ENCODE measurements at places on chromosomes 5 and 9.
A peak's percentile ranks its signal among the peaks of the same experiment; 100 is the strongest.

GRCh38 chr5:171888051-171888481 lies 102.4 kb downstream of the SMIM23 start:
- no peak for DNase-seq

DNA sequence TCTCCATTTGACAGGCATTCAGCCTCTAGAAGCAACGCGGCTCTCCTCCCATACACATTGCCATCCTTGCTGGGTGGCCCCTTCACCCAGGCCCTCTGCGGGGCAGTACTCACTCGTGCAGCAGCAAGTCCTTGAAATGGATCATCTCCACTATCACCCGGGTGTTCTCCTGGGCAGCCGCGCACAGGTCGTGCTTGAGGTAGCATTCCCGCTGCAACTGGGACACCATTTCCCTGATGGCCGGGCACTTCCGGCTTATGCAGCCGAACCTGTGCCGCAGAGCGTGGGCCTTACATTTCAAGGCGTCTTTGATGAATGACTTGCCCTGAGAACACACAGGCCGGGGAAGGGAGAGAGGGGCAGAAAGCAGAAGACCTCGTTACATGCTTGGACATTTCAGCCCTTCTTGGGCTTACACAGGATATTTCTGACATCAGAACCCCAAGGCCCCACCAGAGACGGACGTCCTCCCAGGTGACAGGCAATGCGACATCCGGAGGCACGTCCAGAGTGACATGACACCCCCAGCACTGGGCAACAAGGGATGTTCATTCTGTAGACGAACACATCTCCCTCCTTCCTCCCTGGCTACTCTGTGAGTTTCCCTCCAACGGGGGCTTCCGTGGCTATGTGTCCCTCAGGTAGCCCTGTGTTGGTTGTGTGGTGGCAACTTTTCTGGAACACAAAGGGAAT lies 5.0 kb downstream of the STC2 start:
- no peak for DNase-seq

DNA sequence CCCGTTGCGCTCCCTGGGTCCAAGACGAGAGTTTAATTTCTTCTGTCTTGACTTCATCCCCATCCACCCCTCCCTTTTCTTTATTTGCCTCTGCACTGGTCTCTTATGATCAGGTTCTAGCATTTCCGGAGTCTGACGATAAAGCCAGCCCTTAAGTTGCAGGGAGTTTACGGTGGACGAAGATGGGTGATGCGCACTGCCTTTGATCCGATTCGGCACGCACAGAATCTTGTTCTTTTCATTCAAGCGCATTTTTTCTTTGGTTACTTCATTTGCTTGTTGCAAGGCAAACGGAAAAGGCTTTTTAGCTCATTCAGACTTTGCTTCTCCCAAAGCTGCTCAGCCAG lies 488 bp upstream of the MCTP1 start:
- DNase-seq, result no peak

GRCh38 chr5:73214306-73214705 lies 41.3 kb downstream of the TMEM174 start:
- no peak for DNase-seq

DNA sequence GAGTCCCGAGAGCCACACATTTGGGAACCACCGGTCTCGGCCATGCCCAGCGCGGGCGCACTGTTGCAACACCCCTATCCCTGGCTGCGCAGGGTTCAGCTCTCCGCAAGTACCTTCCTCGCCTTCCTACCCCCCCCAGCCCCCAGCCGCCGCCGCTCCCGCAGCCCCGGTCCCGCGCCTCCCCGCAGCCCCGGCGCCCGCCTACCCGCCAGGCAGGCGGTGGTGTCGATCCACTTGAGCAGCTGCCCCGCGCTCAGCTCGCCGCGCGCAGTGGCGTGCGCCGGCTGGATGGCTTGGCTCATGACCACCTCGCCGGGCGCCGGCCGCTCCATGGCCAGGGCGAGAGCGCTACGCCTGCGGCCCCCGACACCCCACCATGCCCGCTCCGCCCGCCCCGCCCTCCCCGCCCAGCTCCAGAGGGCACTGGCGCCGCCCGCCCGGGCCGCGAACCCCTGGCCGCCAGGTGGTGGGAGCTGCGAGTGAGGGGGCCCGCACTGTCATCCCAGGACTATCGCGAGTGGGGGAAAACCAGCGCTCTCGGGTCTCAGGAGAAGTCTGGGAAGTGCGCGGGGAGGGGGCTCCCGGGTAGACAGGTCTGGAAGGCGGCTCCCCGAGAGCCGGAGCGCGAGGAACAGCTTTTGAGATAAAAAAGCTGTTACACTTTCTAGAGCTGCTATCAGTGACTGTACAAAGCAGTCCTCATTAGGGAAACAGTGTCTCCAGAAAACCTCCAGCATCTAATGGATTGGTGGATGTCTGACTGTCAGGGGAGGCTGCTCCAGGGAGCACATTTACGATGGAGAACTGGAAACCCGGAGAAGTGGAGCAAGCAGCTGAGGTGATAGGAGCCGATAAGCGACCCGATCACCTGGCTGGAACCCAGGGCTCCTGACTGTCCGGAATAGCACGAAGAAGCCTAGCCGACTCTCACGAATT lies at the start of gene ACOT12:
Gene ACOT12, minus strand, starts transcription at position 352 of the 936 bp plus-strand sequence. Its CDS starts 20 bp downstream, at position 332.
- peak; percentile 34 for DNase-seq

- no peak for DNase-seq
Measured at GRCh38 chr9:128026773-128027541, 40.2 kb downstream of the NAIF1 start.

- DNase-seq, result no peak
Measured at GRCh38 chr5:87127426-87127825, 140.3 kb upstream of the RASA1 start.

- DNase-seq, result no peak
Measured at GRCh38 chr5:6393596-6394194, 15.3 kb upstream of the MED10 start.

DNA sequence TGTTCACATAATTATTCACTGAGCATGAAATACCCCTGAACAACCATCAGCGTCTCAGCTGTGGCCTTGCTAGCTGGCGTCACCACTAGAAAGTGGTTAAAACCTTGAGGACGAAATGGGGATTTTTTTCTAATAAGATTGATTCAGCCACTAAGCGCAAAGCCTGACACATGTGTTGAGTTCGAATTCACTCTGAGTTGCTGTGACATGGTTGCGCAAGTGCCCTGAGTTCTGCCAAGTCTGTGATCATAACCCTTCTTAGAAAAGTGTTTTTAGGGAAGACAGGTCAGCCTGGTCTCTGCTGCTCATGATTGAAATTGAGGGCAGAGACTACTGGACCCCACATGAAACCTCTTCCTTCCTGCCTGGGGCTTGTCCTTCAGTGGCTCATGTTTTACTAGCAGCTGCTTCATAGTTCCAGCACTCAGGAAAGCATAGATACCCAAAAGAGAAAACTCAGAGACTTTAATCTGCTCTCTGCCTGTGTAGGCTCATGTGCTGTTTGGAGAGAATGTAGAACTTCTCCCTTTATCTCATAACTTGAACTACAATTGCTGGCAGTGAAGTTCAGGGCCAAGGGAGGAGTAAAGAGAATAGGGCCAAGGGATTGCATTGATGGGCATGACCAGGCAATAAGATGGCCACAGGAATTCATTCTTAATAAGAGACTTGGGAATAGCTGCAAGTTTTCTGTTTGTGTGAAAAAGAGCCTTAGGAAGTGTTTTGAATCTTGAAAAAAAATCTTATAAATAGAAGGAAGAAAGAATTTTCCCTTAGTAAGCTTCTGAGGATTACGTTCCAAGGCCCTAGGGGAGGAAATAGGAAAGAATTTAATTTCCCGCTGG lies 66.8 kb upstream of the CXCL14 start:
- no peak for DNase-seq

- no peak for DNase-seq
Measured at GRCh38 chr9:121246821-121247561, 21.0 kb upstream of the GSN start.

DNA sequence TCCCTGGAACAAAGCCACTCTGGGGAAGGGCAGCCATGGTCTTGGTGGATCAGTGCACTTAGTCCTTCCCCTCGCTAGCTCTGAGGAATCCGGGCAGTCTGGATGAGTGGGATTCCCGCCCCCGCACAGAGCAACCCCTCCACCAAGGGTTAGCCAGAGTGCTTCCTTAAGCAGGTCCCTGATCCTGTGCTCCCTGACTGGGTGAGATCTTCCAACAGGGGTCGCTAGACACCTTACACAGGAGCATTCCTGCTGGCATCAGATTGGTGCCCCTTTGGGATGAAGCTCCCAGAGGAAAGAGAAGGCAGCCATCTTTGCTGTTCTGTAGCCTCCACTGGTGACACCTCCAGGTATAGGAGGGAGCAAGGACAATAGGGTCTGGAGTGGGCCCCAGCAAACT lies 228.8 kb downstream of the AP3B1 start:
- no peak for DNase-seq

GRCh38 chr9:130359819-130360218 lies 84.9 kb upstream of the ASS1 start:
- DNase-seq, result no peak

DNA sequence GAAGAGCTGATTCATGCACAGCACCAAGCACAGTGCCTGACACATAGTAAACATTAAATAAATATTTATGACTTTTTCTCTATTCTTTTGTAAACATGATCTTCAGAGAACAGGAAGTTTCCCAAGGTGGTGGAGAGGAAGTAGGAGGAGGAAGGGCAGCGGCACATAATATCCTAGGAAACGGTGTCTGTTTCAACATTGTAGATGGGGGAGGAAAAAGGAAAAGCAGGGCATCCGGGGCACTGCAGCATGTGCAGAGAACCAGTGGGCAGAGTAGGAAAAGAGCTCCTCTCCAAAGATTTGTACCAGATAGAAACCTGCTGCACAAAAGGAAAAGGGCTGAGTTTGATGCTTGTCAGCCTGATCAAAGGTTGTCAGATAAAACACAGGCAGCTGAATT lies 421.7 kb upstream of the ZNF462 start:
- DNase-seq, result no peak

- no peak for DNase-seq
Measured at GRCh38 chr9:130117816-130118632, 54.2 kb upstream of the NCS1 start.

DNA sequence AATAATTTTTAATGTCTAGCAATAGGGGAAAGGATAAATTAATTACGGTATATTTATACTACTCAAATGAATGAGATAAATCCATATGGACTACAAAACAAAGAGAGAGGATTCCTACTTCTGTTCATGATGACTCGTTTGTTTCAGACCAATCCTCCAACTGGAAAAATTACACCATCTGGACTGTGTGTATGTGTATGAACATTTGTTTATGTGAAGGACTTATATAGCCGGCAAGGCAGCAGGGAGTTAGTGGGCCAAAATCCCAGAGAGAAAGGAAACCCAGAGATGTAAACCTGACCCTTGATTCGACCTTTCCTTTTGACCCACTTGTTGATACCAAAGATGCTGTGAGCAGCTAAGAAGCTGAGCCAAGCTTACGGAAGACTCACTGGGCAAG lies 20.1 kb downstream of the PDE6A start:
- no peak for DNase-seq

- no peak for DNase-seq
Measured at GRCh38 chr5:89847743-89848142, 561.8 kb downstream of the CETN3 start.

DNA sequence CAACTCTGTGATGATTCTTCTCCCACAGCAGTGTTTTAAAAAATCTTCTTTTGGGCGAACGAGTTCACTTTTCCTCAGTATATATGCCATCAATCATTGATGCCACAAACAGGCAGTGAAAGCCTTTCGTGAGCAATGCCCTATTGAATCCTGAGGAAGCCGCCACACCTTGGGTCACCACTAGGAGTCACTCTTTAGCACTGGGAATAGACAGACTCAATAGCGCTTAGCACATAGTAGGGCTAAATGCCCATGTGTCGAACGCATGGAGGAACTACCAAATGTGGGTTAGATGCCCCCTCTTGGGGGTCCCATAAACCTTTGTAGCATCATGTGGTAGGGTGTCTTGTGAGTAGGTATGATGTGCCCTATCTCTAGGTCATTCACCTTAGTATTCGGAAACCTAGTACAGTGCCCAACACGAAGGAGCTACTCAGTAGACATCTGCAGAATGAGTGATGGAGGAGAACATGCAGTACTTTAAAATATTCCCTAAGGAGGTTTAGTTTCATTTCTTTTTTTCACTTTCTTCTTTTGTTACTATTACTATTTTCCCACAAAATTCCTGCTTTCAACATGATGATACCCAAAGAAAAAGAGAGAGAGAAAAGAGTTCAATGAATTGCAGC lies 603.7 kb downstream of the BNC2 start:
- no peak for DNase-seq

DNA sequence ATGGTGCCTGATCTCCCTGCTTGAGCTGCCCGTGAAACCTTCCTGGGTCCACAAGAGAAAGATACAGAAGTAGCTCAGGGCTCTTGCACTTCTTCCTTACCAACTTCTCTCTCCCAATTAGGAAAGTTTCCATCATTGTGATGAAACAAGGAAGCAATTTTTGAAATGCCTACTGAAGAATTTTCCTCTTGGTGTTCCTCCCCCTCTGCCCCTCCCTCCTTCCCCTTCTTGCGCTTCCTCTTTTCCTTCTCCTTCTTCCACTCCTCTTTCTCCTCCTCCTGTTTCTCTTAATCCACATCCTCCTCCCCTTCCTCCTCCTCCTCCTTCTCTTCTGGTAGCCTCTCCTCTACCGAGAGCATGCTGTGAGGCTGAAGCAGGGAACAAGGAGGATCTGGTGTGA lies 36.3 kb upstream of the OTULINL start:
- no peak for DNase-seq

DNA sequence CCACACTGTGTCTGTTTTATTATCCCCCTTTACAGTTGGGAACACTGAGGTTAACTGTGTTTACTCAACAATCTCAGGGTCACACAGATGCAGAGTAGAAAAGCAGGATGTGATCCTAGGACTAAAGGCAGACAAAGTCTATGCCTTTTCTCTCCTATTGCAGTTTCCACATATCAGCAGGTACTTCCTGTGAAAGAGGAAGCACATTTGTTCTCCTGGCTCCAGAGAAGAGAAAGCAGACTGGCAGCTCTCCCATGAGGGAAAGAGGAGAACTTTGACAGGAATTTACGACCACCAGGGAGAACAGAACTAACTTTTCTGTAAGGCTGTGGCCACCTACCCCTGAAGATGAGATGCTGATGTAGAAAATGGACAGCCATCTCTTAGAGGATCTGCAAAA lies 84.2 kb upstream of the TNC start:
- no peak for DNase-seq

GRCh38 chr5:71629950-71630349 lies 42.8 kb downstream of the MCCC2 start:
- DNase-seq, result no peak

DNA sequence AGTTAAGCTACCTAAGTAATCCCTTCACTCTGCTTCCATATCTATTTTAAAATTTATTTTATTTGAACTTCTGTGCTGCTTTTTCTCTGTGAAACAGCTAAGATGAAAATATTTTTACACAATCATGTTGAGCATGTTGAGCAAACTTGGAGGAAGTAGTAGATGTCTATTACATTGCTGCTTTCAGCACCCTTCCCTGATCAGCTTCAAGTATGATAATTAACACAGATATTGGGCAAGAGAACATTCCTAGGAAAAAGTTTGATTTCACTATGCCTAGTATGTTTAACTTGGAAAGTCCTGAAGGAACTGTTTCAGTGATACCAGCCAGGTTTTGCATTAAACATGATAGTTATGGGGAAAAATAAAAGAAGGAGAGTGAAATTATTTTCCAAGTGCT lies 283.6 kb downstream of the ELAVL2 start:
- DNase-seq, result no peak

Data from NCI-H1417 (cell line).